CD4-positive, alpha-beta T cell treated with Interleukin-15 for 1 hour (primary cell): ENCODE measurements at places on chromosomes 2 and 18.

- no peak for DNase-seq
Measured at GRCh38 chr18:55384551-55385275, 203.3 kb downstream of the TCF4 start.

DNA sequence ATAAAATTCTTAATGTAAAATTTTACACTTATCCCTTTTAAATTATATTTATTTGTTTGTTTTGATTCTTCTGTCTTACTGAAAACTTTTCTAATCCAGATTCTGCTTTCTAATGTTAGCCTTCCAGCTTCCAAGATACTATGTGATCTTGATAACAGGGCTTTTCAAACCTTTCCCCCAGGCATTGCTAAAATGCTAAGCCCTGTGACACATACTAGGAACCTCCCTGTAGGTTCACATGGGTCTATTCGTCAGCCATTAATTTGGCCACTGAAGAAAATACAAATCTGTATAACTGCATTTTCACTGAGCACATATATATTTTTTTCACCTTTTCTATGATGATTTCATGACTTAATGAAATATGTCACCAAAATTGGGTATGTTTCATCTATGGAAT lies 92.8 kb upstream of the MAP4K3 start:
- DNase-seq = no peak

DNA sequence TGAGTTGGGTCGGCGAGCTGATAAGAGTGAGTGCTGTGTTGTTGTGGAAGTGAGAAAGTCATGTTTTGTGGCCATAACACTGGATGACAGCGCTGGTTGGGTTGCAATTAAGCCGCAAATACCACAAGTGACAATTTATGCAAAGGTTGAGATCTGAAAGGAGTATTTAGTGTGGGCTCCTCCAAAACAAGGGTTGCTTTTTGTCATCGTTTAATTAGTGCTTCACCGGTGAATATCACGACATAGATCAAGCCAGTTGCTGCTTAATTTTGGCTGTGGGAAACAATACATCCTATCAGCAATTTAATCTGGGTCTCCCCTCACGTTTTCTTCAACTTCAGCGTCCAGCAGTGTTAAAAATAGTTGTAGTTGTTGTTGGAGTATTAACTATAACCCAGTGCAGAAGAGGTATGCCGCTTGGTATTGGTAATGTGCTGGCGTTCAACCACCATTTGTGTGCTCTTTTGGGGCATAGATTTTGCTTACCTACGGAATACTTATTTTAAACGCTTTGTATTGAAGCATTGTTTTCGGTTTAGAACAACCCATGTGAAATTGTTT lies 662 bp downstream of the ACVR2A start:
- DNase-seq = peak; percentile 40

DNA sequence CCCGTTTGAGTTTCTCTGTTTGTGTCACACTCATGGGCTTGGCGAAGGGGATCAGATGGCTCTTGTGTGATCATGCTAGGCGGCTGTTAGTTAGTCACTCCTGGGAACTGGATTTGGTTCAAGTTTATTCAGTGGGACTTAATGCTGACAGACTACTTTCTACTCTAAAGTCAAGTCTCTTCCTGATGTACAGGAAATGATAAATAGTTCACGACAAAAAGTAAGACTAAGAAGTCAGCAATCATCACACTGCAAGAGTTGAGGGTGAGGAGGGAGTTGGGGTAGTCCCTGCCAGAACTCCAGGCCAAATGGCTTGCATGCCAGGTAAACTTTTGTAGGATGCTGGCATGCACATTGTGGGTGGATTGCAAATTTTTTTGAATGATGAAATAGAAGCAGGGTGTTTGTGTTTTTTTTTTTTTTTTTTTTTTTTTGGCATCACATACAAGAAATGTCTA lies 25.1 kb upstream of the CCL20 start:
- DNase-seq = no peak

GRCh38 chr2:24123922-24124580 lies 782 bp downstream of the FAM228B start:
- DNase-seq = no peak

GRCh38 chr18:32299484-32299883 lies 109.6 kb downstream of the MEP1B start:
- no peak for DNase-seq

DNA sequence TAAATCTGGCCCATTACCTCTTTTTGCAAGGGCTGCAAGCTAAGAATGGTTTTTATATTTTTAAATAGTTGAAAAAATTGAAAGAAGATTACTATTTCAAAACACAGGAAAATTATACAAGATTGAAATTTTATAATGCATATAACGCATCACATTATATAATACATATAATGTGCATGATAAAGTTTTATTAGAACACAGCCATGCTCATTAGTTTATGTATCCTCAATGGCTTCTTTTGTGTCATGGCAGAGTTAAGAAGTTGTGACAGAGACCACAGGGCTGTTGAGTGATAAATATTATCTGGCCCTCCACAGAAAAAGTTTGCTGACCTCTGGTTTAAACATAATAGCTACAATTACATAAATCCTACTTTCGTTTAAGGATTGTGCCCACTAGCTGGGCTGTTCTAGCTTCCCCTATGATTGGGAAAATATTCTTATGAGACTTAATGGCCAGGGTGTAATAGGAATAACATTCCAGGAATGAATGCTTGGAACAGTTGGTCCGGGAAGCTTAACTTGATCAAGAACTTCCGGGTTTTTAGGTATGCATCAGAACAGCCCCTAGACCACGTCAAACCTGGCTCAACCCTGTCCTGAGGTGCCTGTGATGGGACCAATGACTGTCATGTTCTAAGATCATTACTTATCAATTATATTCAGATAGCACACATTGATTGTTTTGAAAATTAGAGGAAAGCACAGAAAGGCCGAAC lies 98.7 kb upstream of the LPIN2 start:
- DNase-seq = no peak

GRCh38 chr2:82599021-82599420 lies 1860.1 kb downstream of the SUCLG1 start:
- DNase-seq = no peak

- DNase-seq = no peak
Measured at GRCh38 chr2:216633616-216634369, 573 bp downstream of the IGFBP2 start.

- DNase-seq = no peak
Measured at GRCh38 chr2:8484502-8485283, 197.2 kb upstream of the ID2 start.

- no peak for DNase-seq
Measured at GRCh38 chr2:239678186-239678490, 277.3 kb upstream of the HDAC4 start.

DNA sequence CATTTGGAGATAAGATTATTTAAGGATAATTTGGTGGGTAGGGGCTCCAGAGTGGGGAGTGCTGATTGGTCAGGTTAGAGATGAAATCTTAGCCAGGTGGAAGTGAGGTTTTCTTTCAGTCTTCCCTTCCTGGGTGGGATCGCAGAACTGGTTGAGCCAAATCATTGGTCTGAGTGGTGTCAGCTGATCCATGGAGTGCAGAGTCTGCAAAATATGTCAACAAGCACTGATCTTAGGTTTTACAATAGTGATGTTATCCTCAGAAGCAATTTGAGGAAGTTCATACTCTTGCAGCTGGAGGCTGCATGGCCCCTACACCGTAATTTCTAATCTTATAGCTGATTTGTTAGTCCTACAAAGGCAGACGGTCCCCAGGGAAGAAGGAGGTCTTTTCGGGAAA lies 1483.4 kb upstream of the ZEB2 start:
- DNase-seq = no peak

- DNase-seq = peak; percentile 60
Measured at GRCh38 chr2:88857951-88858411, 166.5 kb downstream of the RPIA start.

DNA sequence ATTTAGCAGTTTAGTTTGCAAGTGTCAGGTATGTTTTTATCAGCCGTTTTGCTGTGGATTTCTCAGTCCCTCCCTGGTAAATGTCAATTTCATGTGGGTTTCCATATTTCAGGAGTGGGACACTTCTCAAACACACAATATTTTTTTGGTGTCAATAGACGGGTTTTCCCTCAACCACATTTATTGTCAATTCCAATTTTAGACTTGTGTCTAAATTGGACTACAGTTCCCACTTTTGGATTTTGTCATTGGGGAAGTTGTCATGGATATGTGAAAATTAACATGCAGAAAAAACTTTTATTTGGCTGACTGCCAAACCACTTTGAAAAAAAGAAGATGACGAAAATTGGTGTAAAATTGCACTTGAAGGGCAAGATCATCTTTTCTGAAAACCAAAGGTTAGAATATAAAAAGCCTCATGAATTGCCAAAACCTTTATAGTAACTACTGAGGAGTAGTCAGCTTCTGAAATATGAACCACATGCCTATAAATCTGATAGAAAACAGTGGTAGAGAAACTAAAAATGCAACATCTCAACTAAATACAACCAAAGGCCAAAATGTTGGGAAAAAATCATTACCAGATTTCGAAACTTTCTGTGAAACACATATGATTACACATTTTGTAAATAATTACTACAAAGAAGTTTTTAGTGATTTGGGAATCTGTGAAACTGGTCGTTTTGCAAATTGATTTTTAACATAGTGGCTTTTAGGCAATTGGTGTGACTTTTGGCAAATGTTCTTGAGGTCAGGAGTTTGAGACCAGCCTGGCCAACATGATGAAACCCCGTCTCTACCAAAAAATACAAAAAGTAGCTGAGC lies 106.4 kb downstream of the BCL2L11 start:
- no peak for DNase-seq

- no peak for DNase-seq
Measured at GRCh38 chr2:210199854-210200253, 25.4 kb downstream of the ACADL start.

- DNase-seq = no peak
Measured at GRCh38 chr2:241036964-241037421, 38.6 kb downstream of the SNED1 start.

- DNase-seq = no peak
Measured at GRCh38 chr2:176664478-176664877, 395.2 kb downstream of the MTX2 start.

DNA sequence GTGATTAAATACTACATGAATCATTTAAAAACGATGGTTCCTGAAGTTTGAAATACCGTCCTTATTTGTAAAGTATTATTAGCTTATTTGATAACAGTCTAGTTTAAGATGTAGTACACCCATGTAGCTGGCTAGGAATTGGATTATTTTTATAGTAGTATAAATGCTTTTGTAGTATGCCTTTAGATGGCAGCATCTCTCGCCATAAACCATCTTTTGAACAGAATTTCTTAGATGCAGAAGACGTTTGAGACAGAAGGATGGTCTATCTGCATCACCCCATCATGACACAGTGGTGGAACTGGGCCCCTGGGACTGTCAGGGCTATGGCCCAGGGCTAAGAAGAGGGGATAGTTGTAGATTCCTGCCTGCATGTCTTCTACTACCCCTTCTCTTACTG lies 152.7 kb downstream of the WDSUB1 start:
- no peak for DNase-seq

- no peak for DNase-seq
Measured at GRCh38 chr2:2597712-2598111, 266.6 kb upstream of the MYT1L start.

GRCh38 chr18:62999392-62999791 lies 284.1 kb downstream of the PHLPP1 start:
- DNase-seq = no peak

GRCh38 chr2:38933653-38934052 lies 44.0 kb downstream of the ARHGEF33 start:
- no peak for DNase-seq

DNA sequence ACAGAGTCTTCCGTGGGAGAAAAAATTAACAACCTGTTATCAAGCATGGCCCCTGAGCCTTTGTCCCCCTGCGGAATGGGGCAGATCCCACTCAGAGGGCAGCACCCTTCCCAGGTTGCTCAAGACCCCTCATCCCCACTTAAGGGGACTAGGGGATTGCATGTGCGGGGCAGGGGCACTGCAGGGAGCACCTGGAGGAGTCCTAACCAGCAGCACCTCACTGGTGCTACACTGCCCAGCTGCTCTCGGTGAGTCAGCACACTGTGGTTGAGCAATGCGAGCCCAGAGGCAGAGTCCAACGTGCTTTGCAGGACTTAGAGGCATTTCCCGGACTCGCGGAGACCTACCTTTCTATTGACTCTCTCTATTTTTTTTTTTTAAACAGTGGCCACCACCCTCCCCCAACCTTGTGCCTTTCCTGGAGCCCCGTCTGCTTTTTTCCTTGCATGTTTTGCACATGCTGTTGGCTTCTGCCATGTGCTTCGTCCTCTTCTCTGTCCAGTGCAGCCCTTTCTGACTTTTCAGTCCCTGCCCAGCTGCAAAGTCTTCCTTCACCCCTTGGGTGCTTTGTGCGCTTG lies 74.0 kb downstream of the IL1R2 start:
- no peak for DNase-seq

GRCh38 chr18:38459131-38459994 lies 893.8 kb upstream of the CELF4 start:
- DNase-seq = no peak

DNA sequence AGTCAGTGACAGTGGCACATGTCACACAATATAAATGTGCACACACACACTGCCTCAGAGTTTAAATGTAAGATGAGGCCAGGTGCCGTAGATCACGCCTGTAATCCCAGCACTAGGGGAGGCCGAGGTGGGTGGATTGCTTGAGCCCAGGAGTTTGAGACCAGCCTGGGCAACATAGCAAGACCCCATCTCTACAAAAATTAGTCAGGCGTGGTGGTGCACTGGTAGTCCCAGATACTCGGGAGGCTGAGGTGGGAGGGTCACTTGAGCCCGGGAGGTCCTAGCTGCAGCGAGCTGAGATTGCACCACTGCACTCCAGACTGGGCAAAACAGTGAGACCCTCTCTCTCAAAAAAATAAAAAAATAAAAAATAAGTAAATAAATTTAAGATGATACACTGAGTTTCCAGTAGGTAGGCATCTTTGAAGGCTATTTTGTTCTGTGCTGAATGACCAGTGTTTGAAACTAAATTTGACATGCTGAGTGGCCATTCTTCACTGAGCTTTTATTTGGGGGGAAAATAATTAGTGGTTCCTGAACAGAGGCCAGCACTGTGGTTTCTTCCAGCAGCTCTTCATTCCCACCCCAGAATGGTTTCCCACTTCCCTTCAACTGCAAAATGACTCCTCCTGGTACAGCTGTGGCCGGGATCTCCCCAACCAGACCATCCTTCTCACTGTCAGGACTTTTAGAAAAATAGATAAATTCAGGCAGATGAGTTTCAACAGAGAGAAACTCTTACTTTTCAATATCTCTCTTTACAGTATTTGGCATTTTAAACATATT lies 44.9 kb downstream of the PSMG2 start:
- no peak for DNase-seq

DNA sequence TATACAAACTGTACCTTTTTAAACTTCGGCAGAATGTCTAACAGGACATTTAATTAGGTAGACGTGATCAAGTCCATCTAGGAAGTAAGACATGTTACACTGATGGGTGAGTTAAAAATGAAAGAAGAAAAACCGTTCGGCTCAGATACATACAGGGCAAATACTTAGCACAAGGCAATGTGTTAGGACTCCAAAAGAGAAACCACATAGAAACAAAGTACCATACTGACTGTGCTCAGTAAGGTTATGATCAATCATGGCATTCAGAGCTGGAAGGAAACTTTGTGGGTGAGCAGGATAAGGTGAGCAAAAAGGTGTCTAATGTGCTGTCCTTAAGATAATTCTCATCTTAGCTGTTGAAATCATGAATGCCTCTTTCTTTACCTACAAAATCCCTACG lies 211.9 kb downstream of the STK39 start:
- no peak for DNase-seq

DNA sequence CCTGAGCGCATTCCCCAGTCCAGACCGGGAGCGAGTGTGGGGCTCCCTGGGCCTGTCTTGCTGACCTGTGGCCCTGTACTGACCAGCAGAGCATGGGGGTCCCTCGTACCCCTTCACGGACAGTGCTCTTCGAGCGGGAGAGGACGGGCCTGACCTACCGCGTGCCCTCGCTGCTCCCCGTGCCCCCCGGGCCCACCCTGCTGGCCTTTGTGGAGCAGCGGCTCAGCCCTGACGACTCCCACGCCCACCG lies 5.3 kb downstream of the NEU4 start:
- no peak for DNase-seq
